A549 (cell line): ENCODE measurements at places on chromosomes 5 and 9. TPM values are rescaled to one million over a fixed set of nuclear protein-coding genes. Genes with fewer than 3 reads are reported as not detected.

DNA sequence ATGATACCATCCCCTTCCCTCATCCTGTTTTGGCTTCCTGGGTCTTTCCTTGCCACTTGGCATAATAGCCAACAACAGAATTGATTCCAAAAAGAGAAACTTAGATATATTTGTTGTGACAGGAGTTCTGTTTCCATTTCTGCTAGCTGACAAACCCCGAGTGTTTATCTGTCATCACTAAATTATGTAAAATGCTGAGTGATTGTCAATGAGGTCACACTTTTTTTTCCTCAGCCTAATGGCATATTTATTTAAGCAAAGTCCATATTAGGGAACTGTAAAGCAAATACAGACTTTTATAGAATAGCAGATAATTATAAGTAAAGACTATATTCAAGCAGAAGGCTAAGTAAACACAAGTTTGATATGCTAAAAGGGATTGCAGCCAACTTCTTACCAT is 64.0 kb downstream of the RGS7BP start:
- no peak for DNase-seq

- no peak for DNase-seq
Measured at GRCh38 chr9:14560194-14560593, 133.0 kb downstream of the ZDHHC21 start.

DNA sequence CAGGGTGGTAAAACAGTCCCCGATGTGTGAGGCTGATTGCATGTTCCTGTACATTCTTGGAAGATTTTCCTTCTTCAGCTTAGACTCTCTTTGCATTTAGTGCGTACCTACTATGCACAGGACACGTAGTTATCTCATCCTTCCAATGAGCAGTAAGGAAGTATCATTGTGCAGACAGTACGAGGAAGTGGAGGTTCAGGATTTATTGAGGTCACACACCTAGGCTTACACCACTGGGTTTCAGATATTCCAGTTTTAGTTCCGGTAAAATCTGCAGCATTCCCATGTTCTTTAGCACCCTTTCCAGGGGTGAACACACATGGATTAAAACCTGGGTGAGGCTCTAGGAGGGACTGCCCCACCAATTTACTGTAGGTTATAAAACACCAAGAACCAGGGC is 238.7 kb downstream of the ZSWIM6 start:
- DNase-seq, result no peak

DNA sequence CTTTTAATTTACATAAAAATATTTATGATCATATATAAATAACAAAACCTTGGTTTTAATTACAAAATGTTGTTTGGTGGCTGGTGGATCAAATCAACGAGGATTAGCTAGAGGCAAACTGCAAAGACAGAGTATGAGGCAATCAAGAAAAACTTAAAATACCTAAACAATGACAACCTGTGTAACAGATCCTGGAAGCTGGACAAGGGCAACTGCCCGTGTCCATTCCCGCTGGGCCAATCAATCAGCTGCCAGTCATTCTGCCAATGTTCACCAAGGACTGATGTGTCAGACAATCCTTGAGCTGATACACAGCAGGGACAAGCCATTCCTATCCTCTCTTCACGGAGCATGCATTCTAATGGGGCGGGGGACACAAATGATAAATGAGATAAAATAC is 3.2 kb upstream of the TENT4A start:
- DNase-seq, result no peak

DNA sequence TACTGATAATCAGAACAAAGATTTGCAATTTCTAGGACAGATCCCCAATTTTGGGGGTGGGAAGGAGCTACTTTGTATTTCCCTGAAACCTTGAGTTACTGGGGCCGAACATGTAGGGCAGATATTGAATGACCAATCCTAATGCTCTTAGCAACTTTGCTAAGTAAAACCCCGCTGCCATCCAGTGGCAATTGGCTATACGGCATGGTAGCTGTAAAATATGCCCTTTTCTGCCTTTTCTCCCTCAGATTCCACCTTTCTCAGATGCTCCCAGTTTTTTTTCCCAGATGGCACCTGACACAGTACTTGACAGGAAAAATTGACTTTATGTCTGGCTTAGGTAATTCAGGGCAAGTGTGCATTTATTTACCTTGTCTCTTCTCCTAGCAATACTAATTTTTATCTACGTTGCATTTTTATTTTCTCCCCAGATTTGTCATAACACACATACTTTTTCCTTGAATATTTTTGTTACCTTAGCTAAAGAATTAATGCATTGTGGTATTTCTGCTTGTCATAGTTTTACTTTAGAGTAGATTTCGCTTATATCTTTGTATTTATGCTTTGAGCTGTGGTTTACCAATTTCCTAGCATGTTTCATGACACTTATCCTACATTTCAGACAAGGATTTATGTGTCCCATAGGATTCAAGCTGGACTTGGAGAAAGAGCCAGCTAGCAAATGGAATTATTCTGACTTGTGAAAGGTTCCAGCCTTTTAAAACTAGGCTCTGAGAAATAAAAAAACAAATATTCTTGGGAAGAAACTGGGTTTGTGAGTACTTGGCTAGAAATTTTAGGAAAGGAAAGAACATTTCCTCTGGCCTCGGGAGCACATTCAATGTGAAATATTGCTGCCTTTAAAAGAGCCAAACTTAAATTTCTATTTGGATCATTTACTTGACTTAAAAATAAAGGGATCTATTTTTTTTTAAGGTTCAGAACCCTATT is 37.4 kb downstream of the PIK3R1 start:
- peak; percentile 67 for DNase-seq

DNA sequence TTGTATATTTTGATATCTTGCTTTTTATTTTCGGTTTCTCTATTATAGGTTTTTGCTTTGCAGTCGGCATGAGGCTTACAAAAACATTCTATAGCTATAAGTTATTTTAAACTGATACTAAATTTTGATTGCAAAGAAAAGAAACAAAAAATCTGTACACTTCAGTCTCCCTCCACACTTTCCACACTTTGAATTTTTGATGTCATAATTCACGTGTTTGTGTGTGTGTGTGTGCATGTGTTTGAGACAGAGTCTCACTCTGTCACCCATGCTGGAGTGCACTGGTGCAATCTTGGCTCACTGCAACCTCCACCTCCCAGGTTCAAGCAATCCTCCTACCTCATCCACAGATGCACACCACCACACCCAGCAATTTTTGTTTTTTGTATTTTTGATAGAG is 124.9 kb downstream of the MRPS30 start:
- DNase-seq, result no peak

DNA sequence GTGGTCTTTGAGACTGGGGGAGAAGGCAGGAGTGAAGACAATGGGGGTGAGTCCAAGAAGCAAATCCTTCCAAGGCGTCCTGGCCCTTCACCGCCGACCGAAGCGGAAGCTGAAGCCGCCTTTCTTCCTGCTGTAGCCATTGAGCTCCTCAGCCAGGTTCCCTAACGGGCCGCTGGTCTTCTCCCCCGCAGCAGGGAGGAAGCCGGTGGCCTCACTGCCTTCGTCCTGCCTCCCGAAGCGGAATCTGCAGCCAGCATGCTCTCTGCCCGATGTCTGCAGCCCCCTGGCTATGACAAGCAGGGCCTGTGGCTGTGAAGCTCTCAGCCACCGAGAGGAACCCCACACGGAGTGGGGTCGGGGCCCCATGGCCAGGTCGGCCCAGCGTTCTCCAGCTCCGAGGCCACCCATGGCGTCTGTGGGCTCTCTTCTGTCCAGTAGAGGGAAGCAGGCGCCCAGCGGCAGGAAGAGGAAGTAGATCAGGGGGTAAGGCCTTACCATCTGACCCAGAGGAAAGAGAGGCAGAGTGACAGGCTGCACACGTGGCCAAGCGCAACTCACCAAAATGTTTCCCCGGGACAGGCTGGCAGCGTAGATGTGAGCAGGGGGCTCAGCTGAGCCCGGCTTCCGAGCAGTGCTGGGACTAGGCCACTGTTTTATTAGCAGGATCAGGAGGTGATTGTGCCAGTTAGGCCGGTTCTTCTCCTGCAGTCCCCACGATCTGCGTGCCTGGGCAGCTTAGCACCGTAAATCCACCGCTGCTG is 3.1 kb downstream of the QRFP start:
- DNase-seq, result peak; percentile 67

GRCh38 chr9:115730845-115731244 is 422.7 kb upstream of the PAPPA start:
- no peak for DNase-seq

DNA sequence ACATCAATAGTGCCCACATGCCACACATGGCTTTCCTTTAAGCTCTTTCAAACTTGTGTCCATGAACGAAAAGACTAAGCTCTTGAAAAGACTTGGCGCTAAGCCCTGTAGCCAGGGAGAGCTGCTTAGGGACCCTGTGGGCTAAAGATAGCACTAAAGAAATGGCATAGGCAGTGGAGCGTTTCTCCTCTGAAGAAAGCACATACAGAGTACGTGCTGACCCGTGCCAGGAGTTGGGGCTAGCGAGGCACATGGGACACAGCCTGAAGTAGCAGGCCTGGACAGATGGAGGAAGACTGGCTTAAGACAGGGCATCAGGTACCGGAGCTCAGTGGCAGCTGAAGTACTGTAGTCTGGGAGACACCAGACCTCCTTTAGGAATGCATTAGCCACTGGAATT is 39.7 kb downstream of the ADGRV1 start:
- DNase-seq, result no peak

GRCh38 chr5:34510002-34510401 is 146.1 kb upstream of the RAI14 start:
- DNase-seq, result no peak

- DNase-seq, result peak; percentile 60
Measured at GRCh38 chr5:126917918-126918614, 112.3 kb downstream of the MARCHF3 start.

DNA sequence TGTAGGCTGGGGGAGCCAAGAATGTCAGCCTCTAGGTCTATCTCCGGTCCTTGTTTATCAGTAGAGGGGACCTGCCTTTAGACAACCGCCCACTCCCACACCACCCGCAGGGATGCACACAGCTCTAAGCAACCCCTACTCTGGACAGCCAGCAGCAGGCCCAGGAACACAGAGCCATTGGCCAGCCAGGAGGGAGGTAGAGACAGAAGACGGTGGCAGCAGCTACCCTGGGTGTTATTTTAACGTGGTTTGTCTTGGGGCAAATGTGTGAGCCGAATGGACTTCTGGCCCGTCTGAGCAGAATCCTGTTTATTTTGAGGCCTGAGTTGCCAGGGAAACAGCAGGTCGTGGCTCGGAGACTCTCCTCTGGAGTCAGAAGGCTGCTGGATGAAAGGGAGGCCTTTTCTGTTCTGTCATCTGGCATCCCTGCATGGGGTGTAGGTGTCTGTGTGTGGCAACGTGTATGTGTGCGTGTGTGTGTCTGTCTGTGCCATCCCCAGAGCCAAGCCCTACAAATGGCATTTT is 382 bp upstream of the FGF1 start:
- DNase-seq, result no peak

DNA sequence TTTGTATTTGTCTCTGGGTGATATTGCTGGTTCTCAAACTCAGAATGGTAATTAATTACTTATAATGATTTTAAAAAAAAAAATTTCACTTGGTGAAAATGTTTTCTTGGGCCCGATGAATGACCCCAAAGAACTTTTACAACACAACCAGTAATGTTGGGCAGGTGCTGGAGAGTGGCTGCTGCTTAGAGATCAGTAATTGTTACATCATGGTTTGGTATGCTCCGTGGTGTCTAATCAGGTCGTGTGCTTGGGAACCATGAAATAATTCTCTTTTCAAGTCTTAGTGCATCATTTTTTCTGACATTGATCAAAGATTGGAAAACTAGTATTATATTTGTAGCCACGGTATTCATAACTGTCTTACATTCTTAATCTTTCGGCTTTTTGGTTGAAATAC is 29.3 kb downstream of the PCBD2 start:
- no peak for DNase-seq

DNA sequence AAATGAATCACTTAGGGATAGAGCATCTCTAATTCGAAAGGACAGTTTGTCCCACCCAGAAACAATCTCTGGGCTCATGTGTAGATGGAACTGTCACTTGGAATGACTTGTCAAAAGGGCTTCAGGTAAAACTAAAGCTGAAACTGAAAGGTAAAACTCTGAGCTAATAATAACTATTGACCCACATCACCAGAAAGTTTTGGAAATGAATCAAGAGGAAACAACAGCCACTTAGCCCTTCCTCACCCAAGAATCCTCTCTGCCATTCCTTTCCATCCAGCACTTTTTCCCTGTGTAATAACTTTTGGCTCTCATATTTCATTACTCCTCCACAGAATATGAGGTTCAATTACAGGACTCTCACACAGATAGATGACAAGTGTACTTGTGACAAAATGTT is 14.0 kb upstream of the GLRX start:
- no peak for DNase-seq

GRCh38 chr5:72363166-72363802 is 43.1 kb downstream of the PTCD2 start:
- no peak for DNase-seq

DNA sequence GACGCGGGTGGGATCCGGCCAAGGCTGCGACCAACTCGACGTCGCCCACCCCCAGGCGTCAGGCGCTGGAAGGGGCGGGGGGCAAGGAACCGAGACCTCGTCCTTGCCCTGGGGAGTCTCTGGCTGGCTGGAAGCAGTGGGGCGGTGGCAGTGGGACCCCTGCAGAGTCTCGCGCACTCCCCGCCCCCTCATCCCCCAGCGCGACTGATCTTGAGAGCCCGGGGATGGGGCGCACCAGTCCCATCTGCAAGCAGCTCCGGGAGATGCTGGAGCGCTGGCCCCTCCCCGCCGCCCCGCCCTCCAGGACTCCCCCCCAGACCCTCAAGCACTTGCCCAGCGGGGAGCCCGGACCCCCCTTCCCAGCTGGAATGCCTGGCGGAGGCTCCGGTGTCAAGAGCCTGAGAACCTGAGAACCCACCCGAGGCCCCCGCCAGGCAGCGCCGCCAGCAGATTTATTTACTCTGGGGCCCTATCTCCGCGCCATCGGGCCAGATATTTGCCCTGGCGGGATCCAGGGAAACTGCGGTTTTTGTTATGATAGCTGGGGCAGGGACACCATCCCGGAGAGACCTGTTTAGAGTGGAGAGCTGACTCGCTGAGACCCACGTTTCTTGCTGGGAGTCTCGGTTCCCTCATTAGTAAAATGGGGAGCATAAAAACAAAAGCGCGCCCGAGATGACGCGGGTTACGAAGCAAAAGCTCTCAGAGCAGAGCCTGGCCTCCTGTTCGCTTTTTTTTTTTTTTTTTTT is 1.2 kb downstream of the PRRT1B start:
- DNase-seq, result no peak

DNA sequence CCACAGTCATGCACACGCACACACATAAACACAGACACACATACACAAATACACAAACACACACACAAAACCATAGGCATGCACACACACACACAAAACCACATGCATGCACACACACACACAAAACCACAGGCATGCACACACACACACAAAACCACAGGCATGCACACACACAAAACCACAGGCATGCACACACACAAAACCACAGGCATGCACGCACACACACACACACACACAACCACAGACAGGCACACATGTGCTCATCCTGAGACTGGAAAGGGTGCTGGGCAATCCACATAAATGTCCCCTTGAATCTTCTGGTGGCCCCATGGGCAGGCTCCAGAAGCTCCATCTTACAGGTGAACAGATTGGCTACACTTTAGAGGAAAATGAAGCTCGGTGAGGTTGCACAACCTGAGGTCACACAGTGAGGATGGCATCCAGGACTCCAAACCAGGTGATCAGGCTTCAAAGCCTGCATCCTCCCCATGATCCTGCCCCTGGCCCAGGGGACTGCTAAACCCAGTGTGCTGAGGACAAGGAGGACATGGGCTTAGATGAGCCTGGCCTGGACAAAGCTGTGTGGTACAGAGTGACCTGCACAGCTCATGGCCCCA is 144.8 kb downstream of the GADD45G start:
- DNase-seq, result no peak

Gene SLC6A3
- polyA plus RNA-seq, result 0.03 to 0.06 TPM (median 0.05 TPM) in 3 replicates

Gene PCA3
- not detected in 3 replicates for polyA plus RNA-seq

Gene PCDHGB4
- 0.90 to 1.6 TPM (median 1.1 TPM) in 3 replicates for polyA plus RNA-seq

Gene FST
- polyA plus RNA-seq, result 2.0 to 3.8 TPM (median 2.6 TPM) in 3 replicates

Gene SPATA31C1
- polyA plus RNA-seq, result not detected in 3 replicates

Gene SPEF2
- 1.9 to 3.2 TPM (median 2.2 TPM) in 3 replicates for polyA plus RNA-seq

Gene SOHLH1
- polyA plus RNA-seq, result not detected in 3 replicates

Gene APC
- polyA plus RNA-seq, result 9.0 to 10.6 TPM (median 9.9 TPM) in 3 replicates
